Urothelium cell line (cell line): ENCODE measurements at places on chromosomes 3 and 15.

GRCh38 chr3:173584838-173585831 lies 187.6 kb downstream of the NLGN1 start:
- peak; percentile 9 for DNase-seq

GRCh38 chr3:55521064-55521737 lies 34.1 kb upstream of the WNT5A start:
- no peak for DNase-seq

DNA sequence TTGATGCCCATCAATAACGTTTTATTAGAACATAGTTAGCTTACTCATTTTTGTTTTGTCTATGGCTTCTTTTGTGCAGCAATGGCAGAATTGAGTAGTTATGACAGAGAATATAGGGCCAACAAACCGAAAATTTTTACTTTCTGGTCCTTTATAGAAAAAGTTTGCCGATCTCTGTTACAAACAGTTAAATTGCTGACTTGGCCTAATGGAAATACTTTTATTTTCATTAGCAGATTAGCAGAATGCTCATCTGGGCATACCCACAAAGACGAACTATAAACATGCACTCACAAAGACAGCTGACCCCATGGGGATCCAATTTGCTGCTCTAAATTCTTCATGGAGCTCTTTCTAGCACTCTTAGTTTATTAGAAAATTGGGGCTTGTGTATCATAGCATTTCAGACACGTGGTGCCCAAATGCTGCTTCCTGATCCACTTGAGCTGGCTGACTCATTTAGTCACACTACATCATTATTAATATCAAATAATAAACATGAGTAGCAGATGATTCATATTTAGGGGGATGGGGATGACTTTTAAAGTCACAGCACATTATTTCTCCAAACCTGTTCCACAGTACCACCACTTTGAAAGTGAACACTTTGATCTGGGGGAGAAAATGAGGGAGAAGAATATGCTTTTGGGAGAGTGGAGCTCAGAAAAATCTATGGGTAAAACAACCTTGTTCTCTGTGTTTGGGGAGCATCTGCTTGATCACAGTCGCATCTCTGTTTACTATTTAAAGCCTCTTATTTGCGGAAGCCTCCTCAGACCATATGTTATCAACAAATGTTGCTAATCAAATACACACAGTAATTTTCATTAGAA lies 228.1 kb upstream of the FEZF2 start:
- DNase-seq, result peak; percentile 37

DNA sequence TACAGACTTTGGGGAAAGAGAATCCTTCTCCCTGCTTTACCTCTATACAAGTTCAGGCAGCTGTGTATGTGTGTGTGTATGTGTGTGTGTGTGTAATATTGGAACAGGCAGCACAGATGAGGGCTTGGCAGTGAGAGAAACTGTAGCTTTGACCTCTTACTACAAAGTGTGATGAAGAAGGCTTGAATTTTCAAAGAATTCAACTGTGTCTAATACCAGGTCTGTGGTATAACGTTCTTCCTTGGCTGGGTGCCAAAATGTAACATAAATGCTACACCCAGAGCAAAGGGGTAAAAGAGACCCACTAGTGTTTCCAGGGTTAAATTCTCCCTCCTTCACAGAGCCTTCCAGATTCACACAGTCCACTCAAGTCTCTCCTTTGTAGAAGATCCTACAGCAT lies 51.1 kb downstream of the CHST2 start:
- DNase-seq, result no peak

DNA sequence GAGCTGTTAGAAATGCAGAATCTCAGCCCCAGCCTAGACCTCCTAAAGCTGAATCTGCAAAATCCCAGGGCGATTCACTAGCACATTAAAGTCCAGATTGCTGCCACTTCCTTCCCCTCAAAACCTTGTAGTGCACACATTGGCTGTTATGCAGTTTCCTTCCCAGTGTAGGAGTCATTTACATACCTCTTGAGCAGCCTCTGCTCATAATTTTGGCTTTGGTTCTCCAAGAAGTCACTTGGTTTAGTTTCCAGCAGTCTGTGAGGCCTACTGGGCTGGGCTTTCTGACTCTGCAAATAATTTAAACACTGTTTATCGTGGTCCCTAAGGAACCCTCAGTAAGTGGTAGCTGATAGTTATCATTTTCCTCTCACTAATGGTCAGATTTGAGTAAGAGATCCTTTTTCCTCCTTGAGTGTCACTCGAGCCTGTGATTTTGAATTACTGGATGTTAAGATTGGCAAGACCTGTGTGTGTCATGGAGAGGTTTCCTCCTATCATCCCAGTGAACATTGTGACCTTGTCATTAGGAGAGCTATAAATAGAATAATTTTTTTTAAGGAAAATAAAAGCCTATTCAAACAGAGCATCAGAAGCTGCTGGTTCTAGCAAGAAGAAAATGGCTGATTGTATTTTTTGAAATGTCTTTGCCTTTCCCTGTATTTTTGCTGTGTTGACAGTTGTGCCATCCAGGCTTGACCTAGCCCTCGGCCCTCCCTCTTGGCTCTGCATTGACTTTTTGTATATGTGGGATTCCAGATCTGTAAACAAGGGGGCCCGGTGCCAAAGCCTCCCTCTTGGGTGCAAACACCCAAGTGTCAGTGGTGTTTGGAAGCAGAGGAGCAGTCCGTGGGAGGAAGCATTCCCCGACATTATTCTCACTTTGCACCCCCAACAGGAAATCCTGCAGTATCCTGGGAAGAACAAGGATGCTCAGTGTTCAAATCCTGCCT lies 134.8 kb upstream of the ANKRD28 start:
- DNase-seq, result no peak

GRCh38 chr3:66797889-66798560 lies 200.1 kb upstream of the KBTBD8 start:
- no peak for DNase-seq

- no peak for DNase-seq
These were observed 25.0 kb downstream of the SLC7A14 start for GRCh38 chr3:170560717-170561382.

DNA sequence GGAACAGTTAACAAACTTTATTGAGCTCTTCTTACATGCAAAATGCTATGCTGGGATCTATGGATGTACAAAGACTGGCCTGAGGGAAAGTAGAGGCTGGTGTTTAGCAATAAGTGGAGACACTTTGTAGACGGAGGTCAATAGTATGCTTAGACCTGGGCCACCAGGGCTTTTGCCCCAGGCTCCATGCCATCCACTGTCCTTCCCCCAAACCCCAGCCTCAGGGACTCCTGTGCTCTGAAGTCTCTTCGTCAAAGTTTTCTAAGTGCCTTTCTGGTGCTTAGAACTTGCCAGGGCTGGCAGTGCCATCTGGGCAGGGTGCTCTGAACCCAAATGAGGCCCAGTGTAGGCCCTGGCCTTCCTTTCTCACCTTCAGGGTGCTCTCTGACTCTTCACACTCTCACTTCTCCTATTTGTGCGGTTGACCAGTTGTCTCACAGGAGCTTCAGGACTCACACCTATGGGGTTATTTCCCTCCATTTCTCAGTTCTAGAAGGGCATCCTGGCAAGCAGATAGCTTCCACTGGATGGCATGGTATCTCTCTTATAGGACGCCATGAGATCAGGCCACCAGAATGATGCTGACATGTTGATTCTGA lies 21.8 kb upstream of the KCNAB1 start:
- no peak for DNase-seq

DNA sequence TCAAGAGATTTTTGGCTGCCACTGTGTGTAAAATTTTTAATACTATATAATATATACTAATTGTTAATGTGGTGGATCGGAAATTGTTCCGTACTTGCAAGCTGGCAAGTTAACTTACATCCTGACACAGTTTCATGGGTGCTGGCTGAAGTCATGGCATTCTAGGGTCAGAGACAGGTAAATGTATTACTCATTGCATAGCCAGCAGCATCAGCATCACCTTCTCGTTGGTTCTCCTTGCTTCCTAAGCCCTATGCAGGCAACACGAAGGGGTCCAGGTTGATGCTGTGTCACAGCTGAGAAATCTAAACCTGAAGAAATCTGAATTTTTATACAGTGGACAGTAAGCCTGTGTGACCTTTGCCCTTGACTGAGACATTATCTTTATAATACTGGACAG lies 162.7 kb downstream of the KLHL25 start:
- DNase-seq, result no peak

DNA sequence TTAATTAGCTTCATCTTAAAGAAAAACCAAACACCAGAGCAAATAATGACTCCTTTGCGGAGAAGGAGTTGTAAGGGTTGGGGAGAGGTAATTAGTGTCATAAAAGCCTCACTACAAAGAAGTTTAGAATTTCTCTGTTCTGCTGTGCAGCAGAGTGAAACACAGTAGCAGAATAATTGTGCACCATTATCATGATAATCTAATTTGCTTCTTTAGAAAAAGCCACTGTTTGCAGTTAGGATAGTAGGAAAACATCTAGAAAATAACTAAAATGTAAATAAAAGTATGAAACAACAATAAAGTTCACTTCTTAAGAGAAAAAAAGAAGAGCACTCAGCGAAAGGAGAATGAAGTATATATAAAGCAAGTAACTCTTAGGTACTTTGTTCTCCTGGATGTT lies 5.5 kb downstream of the SHOX2 start:
- DNase-seq, result no peak

- no peak for DNase-seq
These were observed 424.1 kb downstream of the ZNF385D start for GRCh38 chr3:21326704-21327475.

GRCh38 chr3:61768284-61769037 lies 207.1 kb downstream of the PTPRG start:
- DNase-seq, result no peak

DNA sequence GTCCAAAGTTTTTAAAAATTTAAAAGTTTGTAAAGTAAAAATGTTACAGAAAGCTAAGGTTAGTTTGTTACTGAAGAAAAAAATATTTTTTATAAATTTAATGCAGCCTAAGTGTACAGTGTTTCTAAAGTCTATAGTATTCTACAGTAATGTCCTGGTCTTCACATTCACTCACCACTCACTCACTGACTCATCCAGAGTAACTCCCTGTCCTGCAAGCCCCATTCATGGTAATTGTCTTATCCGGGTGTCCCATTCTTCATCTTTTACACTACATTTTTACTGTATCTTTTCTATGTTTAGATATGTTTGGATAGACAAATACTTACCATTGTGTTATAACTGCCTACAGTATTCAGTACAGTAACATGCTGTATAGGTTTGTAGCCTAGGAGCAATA lies 36.7 kb upstream of the ATP10A start:
- no peak for DNase-seq

DNA sequence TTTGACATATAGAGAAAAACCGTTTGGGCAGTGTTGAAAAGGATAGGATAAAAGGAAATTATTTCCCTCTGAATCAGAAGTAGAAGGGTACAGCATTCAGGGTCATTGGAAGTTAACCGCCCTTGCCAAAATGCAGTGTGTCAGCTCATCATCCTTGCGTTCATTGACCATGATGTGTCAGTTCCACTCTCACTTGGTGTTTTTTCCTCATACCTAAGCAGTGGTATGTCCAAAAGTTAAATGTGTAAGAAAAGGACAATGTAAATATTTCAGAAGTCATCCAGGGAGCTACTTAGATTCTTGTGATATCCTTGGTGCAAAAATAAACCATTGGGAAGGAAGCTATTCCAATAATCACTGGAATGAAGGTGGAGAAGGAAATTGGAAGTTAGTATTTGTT lies 50.7 kb downstream of the MAP6D1 start:
- DNase-seq, result no peak

DNA sequence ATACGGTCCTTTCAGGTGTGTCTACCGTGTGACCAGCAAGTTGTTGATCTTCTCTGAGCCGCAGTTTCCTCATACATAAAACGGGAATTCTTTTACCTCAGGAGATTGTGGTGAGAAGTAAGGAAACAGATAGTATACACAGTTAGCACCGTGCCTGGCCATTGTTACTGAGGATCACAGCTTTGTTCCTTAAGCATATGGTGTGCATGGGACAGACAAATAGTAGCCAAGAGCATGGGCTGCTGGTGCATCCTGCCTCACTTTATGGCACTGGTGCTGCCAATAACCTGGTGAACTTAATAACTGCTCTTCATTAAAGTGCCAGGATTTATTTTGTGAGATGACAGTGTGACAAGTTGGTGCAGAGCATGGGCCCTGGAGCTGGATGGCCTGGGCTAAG lies 86.3 kb downstream of the PDCD6IP start:
- no peak for DNase-seq

DNA sequence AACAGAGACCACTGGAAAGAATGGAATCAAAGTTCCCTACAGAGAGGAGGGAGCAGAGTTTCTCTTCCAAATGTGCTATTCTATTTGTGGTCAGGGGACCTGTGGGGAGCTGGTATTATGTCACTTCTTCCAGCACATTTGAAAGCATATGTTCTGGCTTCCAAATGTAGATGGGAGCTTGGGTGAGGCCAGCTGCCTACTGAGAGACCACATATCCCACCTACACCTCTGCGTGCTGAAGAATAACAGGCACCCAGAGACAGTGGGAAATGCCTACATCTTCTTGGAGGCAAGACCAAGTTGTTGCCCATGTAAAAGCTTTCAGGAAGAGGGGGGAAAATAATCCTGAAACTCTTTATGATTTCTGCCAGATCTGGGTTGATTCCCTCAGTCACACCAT lies 286.8 kb upstream of the UMPS start:
- no peak for DNase-seq

- DNase-seq, result no peak
These were observed 25.6 kb downstream of the SEC11A start for GRCh38 chr15:84690342-84690741.

GRCh38 chr15:60907233-60907947 lies 321.7 kb downstream of the RORA start:
- no peak for DNase-seq
